ENCODE measurements at places on chromosomes 11 and 22. TPM values are rescaled to one million over a fixed set of nuclear protein-coding genes. Genes with fewer than 3 reads are reported as not detected.

Gene DNHD1
- 5.5 TPM for total RNA-seq

Gene SLC25A45
- 0.50 TPM for total RNA-seq

Gene EHD1
- total RNA-seq = 79.0 TPM

Gene POU2AF2
- total RNA-seq = not detected

Gene MMP7
- 13.8 TPM for total RNA-seq

Gene SLC17A6
- not detected for total RNA-seq

Gene OMP
- not detected for total RNA-seq

Gene FREY1
- total RNA-seq = 1.2 TPM

Gene LRRC4C
- total RNA-seq = not detected

Gene MAPK11
- total RNA-seq = 10.0 TPM

Gene GGT5
- total RNA-seq = not detected

Gene SAAL1
- 24.6 TPM for total RNA-seq

Gene GAB4
- not detected for total RNA-seq

Gene GLYAT
- not detected for total RNA-seq

Gene SLC22A25
- not detected for total RNA-seq

Gene OR2D2
- total RNA-seq = 1.7 TPM

Gene OR51B5
- not detected for total RNA-seq

Gene WT1
- not detected for total RNA-seq

Gene KRTAP5-5
- total RNA-seq = not detected

Gene GGTLC3
- not detected for total RNA-seq

Gene BBOX1
- total RNA-seq = 1.9 TPM

Gene IGSF9B
- 0.33 TPM for total RNA-seq

Gene BLID
- total RNA-seq = 5.2 TPM

Gene TEX12
- total RNA-seq = not detected

Gene CD6
- total RNA-seq = not detected

Gene OR51E1
- not detected for total RNA-seq

Gene PRDX5
- total RNA-seq = 333 TPM

Gene CBLIF
- total RNA-seq = not detected

Gene OAF
- 4.7 TPM for total RNA-seq

Gene CCDC188
- 2.8 TPM for total RNA-seq

Gene LINC01488
- not detected for total RNA-seq

Gene CELSR1
- total RNA-seq = 69.5 TPM
